ENCODE measurements at places on chromosomes 7 and 10.

- no peak for DNase-seq
Observed at GRCh38 chr10:70364772-70365091, 17.7 kb downstream of the LRRC20 start.

DNA sequence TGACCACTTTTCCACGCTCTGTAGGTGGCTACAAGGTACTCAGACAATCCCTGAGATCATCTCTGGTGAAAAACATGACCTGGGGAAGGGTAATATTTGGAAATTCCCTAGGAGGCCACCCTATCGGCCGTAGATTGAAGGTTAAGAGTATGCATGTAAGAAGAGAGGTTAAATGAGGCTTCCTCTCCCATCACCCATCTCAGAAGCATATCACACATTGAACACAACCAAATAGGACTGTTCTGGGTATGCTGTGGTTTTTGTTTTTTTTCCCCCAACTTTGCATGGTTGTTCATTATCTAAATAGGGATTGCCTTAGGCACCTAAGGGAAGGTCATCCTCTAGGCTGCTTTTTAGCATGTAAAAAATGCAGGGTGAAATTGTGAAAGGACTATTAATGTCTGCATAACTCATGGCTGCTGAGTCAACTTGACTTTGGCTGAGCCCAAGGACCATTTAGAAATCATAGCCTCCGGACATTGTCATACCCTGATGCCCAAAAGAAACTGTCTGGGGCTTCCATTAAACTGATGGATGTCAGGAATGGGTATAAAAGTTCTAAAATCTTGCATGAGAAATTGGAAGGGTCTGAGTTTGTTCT is 24.7 kb upstream of the ST8SIA6 start:
- no peak for DNase-seq

GRCh38 chr7:78345979-78346378 is 547.4 kb downstream of the PHTF2 start:
- no peak for DNase-seq

GRCh38 chr10:28280652-28281051 is 22.2 kb downstream of the MPP7 start:
- DNase-seq: no peak

DNA sequence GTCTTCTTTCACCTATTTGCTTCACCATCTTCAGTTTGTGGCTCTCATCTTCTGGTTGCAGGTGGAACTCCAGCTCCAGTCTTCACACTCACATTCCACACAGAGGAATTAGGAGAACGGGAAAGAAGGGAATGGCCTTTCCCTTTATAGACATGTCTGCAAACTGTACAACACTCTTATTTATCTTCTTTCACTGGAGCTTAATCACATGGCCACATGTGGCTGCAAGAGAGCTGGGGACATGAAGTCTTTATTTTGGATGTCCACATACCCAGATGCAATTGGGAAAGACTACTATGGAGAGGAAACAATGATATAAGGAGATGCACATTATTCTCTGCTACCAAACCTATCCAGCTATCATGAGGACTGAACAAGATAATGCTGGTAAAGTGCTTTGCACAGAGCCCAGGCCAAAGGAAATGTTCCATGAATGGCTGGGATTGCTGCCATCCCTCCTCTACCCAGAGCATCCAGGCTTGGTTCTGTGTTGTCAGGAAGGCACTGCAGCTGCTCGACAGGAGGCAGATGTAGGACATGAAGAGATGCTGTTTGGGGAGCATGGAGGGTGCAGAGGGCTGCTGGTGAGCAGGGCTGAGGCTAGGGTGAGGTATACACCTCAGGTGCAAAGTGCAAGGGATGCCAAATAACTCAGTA is 183.8 kb upstream of the TBX20 start:
- no peak for DNase-seq

GRCh38 chr7:77561352-77561751 is 24.3 kb downstream of the PTPN12 start:
- DNase-seq: no peak

- DNase-seq: peak; percentile 56
Observed at GRCh38 chr10:27240212-27241009, at the start of gene ACBD5. ACBD5 (minus strand) TSS chr10:27240797; CDS start chr10:27240688, 109 bp downstream.

DNA sequence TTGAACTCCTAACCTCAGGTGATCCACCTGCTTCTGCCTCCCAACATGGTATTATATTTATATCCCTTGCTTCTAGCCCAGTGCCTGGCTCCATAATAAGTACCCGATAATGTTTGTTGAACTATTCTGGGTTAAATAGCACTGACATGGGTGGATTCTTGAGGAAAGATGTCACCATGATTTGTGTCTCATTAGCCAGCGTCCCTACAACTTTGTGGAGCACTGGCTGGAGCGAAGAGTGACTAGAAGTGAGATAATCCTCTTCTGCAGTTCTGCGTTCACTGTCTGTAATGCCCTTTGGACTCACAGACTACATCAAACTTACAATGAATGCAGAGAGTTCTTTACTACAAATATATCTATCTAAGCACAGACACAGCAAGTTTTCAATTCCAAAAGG is 16.9 kb upstream of the AKR1E2 start:
- no peak for DNase-seq

Measured in NCI-H1694 treated with DMSO at 0.1 percent for 48 hours (cell line).